Stimulated activated CD4-positive, alpha-beta T cell treated with anti-CD3 and anti-CD28 coated beads, Interleukin-15, amount 100 ng/mL, for 48 hours (primary cell): ENCODE measurements at places on chromosomes 5 and 9.

DNA sequence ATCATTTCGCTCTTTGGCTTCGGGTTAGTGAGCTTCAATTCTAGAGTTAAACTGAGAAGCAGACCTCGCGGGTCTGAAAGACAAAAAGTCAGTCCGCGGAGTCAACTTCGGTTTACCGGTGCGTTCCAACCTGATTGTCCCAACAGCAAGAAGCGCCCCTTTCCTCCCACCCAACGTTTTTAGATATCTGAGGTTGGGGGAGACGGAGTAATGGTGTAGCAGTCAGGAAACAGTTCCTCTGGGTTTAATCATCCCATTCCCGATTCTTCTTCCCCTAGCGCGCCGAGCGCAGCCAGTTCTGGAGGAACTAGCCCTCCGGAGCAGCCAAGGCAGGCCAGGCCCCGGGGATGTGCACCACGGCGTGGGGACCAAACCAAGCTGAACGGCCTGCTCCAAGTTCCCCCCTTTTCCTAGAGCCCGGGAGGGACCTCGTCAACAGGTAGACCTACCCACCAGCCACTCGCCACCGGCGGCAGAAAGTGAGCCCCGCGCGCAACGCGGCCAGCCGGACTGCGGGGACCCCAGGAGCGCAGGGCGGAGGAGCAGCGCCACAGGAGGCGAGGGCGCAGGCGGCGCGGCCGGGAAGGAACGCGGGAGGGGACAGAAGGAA is 622 bp upstream of the ISL1 start:
- no peak for DNase-seq

DNA sequence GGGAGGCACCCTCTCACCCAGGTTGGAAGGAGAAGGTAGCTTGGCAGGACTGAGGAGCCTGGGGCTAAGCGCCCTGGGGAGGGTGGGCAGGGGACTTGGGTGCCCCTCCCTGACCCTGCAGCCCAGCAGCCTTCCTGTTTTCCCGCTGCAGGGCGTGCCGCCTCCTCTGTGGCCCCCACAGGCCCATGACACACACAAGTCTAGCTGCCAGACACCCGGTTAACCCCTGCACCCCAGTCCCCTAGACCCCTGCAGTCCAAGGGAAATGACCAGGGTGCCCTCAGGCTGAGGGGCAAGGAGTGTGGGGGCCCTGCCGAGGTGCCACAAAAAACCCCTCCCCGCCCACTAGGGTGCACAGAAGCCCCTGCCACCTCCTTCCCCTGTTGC is 33.0 kb downstream of the GOLGA2 start:
- no peak for DNase-seq

DNA sequence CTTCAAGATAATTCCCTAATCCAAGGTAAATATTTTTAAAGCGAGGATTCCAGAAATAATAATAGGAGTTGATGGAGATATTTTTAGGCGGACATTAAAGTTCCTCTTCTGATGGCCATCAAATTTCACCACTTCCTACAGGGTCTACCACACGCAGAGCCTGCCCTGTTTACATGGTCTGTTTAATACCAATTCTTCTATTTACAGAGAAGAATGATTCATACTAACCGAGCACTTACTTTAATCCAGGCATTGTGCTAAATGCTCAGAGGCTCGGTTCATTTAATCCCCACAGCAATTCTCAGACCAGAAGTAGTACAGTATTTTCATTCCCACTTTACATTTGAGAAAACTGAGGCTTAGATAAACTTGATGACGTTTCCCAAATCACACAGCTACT is 3.0 kb upstream of the ITGA1 start:
- no peak for DNase-seq

DNA sequence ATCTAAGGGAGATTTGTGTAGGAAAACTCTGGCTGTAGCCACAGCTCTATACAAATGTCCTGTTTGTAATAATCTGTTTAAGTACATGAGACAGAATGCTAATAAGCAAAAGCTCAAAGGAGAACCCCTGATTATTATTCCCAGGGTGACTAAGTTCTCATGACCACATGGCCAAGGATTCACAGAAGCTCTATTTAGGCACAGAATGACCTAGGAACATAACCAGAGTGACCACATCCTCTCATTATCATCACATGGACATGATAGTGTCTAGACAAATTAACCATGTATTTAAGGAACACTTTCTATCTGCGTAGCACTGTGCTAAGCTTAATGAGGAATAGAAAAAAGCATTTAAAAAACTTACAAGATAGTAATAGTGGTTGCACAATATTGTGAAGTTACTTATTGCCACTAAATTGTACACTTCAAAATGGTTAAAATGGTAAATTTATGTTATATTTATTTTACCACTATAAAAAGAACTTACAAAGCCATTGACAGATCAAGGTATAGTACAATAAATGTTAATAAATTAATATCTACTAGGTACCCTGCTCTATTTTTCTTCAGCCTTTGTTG is 56.3 kb downstream of the STX17 start:
- no peak for DNase-seq

GRCh38 chr5:39452846-39453245 is 28.1 kb upstream of the DAB2 start:
- no peak for DNase-seq

GRCh38 chr9:130142056-130142455 is 30.1 kb upstream of the NCS1 start:
- DNase-seq: no peak

GRCh38 chr5:122846051-122846550 is 688 bp downstream of the SNX24 start:
- no peak for DNase-seq

- DNase-seq: no peak
Measured at GRCh38 chr5:135310328-135310989, 88.6 kb downstream of the MACROH2A1 start.

DNA sequence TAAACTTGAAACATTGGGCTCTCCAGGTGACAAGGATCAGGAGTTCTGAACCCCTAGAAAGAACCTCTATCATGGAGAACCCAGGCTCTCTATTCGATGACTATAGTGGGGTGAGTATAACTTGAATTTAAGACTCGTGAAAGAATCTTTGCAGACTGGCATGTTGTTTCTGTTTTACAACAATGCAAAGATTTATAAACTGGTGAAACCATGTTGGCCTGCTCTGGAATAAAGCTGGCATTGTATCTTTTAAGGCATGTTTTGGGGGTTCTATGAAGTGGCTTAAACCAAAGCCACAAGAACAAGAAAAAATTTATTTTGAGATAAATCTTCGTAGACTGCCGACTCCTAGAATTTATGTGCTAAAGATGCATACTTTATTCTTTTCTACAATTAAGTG is 9.8 kb upstream of the GDNF start:
- no peak for DNase-seq

DNA sequence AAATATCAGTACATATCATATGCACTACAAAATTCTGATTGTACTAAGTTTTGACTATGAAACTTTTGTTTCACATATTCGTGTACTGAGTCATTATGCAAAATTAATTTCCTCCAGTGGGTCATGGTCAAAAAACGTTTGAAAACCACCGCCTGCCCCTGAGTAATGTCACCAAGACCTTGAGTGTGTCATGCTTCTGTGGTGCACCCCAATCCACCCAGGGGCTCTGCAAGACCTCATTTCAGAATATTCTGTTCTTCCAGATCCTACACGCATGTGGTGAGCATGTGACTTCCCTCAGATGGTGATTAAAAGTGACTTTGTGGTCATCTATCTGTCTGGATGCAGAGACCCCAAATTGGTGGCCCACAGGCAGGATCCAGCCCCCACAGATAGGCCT is 31.0 kb downstream of the ABLIM3 start:
- DNase-seq: peak; percentile 14

DNA sequence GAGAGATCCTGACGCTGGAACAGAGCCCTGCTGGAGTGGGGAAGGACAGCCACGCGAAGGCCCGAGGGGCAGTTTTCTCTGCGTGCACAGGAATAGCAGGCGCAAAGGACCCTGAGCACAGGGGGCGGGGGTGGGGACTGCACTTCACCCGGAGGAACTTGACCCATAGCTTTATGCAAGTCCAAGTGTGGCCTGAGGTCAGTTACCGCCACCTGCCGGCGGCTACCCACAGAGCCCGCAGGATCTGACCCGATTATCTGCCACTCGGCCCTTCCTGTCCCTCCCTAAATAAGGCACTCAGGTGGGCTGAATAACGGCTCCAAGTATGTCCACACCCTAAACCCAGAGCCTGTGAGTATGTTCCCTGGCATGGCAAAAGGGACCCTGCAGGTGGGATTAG is 65.4 kb upstream of the FCN1 start:
- no peak for DNase-seq

GRCh38 chr5:141663506-141663905 is 12.3 kb upstream of the FCHSD1 start:
- no peak for DNase-seq

DNA sequence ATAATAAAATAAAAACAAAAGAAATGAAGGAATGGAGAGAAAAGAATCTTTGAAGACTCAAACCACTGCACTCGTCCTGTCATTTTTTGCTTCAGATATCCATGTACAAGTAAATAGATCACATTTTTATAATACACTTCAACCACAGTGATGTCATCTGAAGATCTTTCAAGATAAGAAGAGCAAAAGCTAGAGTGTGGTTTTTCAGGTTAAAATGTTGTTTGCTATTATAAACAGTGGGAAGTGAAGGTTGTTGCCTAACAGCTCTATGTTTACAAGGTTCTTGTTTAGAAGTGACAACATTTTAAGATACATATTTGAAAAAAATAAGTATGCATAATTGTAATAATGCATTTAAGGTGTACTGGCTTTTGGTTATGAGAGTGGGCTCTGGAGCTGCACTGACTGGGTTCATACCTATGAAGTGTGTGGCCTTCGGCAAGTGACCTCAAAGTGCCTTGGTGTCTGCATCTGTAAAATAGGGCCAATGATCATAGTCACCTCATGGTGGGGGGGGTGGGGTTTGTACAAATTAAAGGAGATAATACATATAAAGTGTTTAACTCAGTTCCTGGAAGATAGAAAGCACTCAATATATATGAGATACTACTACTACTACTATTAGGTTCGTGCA is 45.5 kb upstream of the IL7R start:
- no peak for DNase-seq

GRCh38 chr9:121779381-121780117 is 128.1 kb downstream of the DAB2IP start:
- no peak for DNase-seq

GRCh38 chr9:121286973-121287741 is 19.2 kb downstream of the GSN start:
- DNase-seq: no peak

- no peak for DNase-seq
Measured at GRCh38 chr9:91766315-91767069, 183.5 kb downstream of the ROR2 start.

DNA sequence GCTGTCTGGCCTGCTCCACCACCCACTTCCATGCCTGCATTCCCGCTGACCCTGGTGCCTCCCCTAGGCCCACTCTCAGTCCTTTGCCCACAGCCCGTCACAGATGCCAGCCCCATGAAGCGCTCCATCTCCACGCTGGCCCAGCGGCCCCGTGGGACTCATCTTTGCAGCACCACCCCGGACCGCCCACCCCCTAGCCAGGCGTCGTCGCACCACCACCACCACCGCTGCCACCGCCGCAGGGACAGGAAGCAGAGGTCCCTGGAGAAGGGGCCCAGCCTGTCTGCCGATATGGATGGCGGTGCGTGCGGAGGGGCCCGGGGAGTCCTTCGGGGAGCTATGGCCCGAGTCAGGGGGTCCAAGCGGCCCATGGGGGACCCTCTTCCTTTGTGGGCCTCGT is 242.5 kb downstream of the CACNA1B start:
- no peak for DNase-seq

GRCh38 chr9:110626101-110626829 is 42.3 kb upstream of the MUSK start:
- DNase-seq: peak; percentile 19

- no peak for DNase-seq
Measured at GRCh38 chr9:121855476-121855875, 204.0 kb downstream of the DAB2IP start.

- no peak for DNase-seq
Measured at GRCh38 chr5:102090770-102091169, 205.3 kb downstream of the SLCO4C1 start.

DNA sequence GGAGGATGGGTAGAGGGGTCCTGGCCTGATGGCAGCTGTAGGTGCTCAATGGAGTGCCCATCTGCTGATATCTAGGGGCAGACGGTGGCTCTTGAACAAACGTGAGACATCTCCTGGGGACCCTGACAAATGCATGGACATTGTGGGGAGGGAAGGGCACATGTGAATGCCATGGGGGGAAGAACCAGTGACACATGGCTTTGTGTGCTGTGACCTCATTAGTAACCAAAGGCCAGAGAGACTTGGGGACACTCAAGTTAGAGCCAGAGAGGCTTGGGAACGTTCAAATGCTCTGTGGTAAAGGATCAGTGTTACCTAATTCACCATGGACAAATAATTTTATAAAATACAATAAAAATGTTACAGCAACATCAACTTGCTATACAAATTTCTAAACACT is 151.8 kb downstream of the ESM1 start:
- no peak for DNase-seq

GRCh38 chr9:130239741-130240241 is 25.8 kb upstream of the HMCN2 start:
- peak; percentile 48 for DNase-seq

DNA sequence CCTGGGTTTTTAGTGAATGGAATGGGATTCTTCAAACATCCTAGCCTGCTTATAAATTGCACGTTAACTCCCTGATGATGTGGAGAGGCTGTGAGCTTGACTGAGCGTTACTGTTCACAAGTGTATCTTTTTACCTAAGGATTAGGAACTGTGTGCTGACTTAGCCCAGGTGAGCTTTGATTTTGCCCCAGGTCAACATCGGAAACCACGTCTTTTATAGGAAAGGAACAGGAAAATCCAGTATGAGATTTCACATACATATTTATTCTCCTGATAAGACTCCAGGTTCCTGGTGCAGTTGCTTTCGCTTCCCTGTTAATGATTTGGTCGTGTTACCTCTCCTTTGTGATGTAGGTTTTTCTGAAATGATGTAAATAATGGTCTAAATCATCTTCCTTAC is 103.2 kb upstream of the BASP1 start:
- DNase-seq: no peak

DNA sequence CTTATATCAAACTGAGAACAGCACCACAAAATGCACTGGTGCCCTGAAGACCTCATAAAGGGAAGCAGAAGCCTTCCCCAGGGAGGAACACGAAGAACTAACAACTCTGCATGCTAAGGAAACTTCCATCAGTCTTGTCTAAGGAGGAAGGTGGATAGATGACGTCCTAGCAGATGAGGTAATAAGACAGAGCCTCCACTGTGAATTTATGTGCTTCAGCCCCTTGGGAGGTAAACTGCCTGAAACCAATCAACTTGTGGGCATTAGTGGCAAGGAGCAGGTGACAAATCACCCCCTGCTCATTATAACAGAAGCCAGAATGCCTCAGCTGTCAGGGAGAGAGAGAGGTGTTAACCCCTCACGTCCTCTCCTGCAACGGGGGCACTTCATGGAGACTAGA is 48.9 kb upstream of the SPIN1 start:
- no peak for DNase-seq

DNA sequence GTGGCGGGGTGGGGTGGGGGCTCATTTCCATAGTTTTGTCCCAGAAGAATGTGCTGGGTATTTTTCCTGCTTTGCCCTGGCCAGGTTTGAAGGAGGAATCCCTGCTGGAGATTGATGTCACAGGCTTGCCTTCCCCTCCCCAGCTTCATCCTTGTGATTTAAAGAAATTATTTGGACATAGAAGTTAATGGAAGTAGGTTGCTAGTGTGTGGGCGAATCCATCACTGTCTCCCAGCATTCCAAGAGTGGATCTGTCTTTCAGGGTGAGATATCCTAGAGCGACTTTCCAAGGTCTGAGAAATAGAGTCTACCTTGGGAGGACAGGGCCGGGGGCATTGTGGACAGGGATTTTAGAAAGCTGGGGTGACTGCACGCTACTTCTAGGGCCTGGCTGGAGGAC is 64.9 kb upstream of the HSPA9 start:
- no peak for DNase-seq
